HTR-8/SVneo (cell line): ENCODE measurements at places on chromosomes 1 and 21.

DNA sequence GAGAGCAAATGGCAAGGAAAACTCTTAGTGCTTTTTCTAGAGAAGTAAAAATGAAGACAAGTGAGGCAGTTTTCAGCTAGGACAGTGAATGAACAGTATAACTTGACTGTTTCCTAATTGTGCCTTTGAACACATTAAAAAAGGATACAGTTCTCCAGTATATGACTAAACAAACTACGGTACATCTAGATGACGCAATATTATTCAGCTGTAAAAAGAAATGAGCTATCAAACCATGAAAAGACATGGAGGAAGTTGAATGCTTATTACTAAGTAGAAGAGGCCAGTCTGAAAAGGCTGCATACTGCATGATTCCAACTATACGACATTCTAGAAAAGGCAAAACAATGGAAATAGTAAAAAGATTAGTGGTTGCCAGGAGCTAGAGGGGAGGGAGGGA lies 206.3 kb downstream of the SIPA1L2 start:
- DNase-seq = no peak

- DNase-seq = peak; percentile 48
Measured at GRCh38 chr1:85502625-85503083, 37.7 kb upstream of the DDAH1 start.

- DNase-seq = no peak
Measured at GRCh38 chr1:115172270-115172669, 83.0 kb upstream of the TSPAN2 start.

GRCh38 chr1:109788695-109789521 lies 25.2 kb upstream of the EPS8L3 start:
- no peak for DNase-seq

- no peak for DNase-seq
Measured at GRCh38 chr1:41773842-41774241, 144.9 kb downstream of the HIVEP3 start.

- no peak for DNase-seq
Measured at GRCh38 chr1:150955280-150955679, 19.4 kb downstream of the CERS2 start.

DNA sequence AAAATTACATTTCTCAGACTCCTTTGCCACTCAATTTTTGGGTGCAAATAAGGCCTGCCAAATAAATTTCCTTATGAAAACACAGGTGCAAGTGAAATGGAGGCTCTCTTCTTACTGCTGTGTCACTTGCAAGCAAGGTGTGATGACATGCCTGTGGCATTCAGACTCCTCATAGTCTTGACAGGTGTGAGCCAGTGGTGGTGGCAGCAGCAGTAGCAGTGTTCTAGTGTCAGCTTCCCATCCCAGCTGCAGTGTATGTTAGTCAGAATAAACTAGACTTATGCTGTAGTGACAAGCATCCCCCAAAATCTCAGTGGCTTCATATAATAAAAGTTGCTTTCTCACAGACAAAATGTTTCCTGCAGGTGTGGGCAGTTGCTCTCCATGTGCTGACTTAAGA lies 3.8 kb upstream of the EEIG2 start:
- DNase-seq = no peak

- no peak for DNase-seq
Measured at GRCh38 chr21:44738621-44739020, 27.2 kb upstream of the TSPEAR start.

- DNase-seq = no peak
Measured at GRCh38 chr1:101051688-101052638, 26.4 kb upstream of the DPH5 start.

- no peak for DNase-seq
Measured at GRCh38 chr21:25983745-25984144, 186.8 kb downstream of the APP start.

DNA sequence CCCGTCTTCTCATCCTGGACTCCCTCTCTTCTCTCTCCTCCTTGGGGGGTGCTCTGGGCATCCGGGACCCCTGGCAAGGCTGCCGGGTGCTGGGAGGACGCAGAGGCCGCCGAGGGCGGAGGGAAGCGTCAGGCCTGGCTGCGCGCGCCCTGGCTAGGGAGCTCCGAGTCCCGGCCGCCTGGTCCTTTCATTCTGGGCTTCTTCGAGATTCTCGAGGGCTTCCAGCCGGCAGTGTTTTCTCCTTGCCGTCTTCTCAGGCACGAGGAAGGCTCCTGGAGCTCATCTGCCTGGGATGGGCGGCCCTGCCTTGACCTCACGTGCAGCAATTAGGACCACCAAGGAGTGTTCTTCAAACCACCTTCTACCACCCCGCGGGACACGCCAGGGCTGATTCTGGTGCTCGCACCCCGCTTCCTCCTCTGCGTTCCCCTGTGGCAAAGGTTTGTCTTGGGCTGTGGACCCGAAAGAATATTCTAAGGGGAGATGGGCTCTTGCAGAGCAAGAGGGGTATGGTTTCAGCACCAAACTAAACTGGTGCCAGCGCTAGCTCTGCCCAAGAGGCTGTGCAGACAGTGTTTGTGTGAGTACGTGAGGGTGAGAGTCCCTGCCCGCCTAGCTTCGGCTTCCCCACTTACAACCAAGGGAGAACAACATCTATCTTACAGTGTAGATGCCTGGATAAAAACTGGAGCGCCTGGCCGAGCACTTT lies 36.5 kb downstream of the PIK3CD start:
- DNase-seq = no peak

DNA sequence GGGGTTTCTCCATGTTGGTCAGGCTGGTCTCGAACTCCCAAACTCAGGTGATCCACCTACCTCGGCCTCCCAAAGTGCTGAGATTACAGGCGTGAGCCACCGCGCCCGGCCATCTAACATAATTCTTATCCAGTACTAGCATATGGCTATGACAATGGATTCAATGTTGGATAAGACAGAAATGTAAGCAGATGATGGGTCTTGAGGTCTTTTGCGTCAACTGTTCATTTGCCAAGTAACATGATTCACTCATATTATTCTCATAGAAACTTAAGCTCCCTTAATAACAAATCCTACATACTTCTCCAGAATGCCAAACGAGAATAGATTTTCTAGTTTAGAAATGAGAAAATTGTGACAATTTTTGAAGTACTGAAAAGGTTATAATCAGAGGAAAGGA lies 170.3 kb downstream of the RGS7 start:
- no peak for DNase-seq

DNA sequence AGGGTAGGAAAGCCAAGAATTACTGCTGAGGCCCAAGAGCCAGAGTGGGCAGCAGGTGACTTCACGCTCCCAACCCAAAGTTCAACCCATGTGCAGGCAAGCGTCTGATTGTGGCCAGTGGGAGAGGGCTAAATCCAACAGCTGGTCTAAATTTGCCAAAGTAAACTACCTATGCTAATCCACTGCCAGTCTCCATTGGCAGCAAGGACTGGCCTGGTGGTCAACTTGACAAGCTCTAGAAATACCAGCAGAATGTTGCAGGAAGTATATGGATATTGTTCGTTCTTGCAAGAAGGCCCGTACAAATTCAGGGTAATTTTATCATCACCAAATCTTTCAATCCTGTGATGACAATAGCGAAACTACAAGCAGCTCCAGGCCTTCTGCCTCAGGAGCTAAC lies 1.5 kb downstream of the TMEM63A start:
- no peak for DNase-seq

GRCh38 chr1:201309416-201309815 lies 26.1 kb downstream of the PKP1 start:
- DNase-seq = peak; percentile 37

DNA sequence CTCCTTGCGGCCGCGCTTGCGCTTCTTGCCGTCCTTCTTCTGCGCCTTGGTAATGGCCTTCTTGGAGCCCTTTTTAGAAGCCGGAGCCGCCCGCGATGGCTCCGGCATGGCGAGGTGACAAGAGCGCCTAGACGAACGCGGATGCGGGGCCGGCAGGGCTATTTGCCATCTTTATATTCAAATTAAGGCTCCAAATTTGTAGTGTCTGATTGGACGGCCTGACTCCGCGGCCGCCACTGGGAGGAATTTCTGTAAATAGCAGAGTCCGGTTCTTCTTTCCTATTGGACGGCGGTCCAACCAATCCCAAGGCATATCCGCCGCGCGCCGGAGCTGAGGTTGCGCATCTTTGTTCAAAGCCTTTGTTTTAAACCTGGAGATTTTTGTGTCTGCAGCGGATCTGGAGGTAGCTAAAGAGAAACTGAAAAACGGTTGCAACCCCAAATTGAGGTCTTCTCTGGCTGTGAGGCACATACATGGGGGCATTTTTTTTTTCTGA lies 22.6 kb upstream of the RNF187 start:
- DNase-seq = peak; percentile 91

GRCh38 chr1:225427235-225428067 lies at the start of gene LBR:
Gene LBR, minus strand, starts transcription at chr1:225428038. Its CDS starts 3,963 bp downstream, at chr1:225424075.
- no peak for DNase-seq

DNA sequence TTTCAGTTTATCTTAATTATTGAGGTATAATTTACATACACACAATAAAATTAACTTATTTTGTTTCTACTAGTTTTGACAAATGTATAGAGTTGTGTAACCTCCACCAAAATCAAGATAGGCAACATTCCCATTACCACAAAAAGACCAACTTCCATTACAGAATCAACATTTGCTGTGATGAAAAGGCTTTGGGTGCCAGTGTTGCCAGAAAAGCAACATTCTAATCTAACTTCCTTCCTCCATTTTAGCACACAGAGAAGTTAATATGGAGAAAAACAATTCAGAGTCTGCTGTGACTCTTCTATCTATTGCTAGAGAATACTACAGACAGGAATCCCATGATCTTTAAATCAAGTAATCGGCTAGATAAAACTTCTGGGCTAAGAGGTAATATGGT lies 245.3 kb downstream of the RERE start:
- no peak for DNase-seq
